Mesenteric fat pad (tissue), 1 donor: ENCODE measurements at places on chromosomes 7 and 10. TPM values are rescaled to one million over a fixed set of nuclear protein-coding genes. Genes with fewer than 3 reads are reported as not detected.

Gene VSTM2A
- total RNA-seq: not detected

Gene UPK3BL1
- 15.7 TPM for total RNA-seq

Gene FAM24B
- total RNA-seq: 0.67 TPM

Gene HOXA3
- 5.8 TPM for total RNA-seq

Gene ABLIM1
- 103 TPM for total RNA-seq

Gene ITIH2
- total RNA-seq: not detected

Gene LIPJ
- not detected for total RNA-seq

Gene PDCD11
- total RNA-seq: 32.2 TPM

Gene SKIDA1
- total RNA-seq: 0.58 TPM

Gene PALD1
- total RNA-seq: 7.6 TPM

Gene ENKUR
- not detected for total RNA-seq

Gene VSTM4
- total RNA-seq: 41.7 TPM

Gene DNAH11
- total RNA-seq: 0.26 TPM

Gene NAT16
- not detected for total RNA-seq

Gene GIMAP2
- 12.5 TPM for total RNA-seq

Gene CCZ1B
- 53.0 TPM for total RNA-seq

Gene HTRA1
- total RNA-seq: 191 TPM

Gene UROS
- total RNA-seq: 50.6 TPM

Gene HOXA11
- total RNA-seq: 6.1 TPM

Gene ERCC6
- total RNA-seq: 15.5 TPM

Gene OR9A2
- total RNA-seq: not detected

Gene SHTN1
- 21.1 TPM for total RNA-seq

Gene SLC18A3
- not detected for total RNA-seq

Gene SDK1
- 7.5 TPM for total RNA-seq

Gene CDK5
- total RNA-seq: 7.3 TPM

Gene MRLN
- total RNA-seq: not detected

Gene CPEB3
- 4.2 TPM for total RNA-seq

Gene TAC1
- 1.5 TPM for total RNA-seq

Gene COL1A2
- 401 TPM for total RNA-seq

Gene STAMBPL1
- 5.1 TPM for total RNA-seq

Gene DPP6
- 0.58 TPM for total RNA-seq

Gene TSPAN13
- 49.9 TPM for total RNA-seq

Gene ELOVL3
- 7.2 TPM for total RNA-seq

Gene NEBL
- total RNA-seq: 0.80 TPM

Gene ADAMTS14
- 0.61 TPM for total RNA-seq

Gene SEMA3C
- 93.6 TPM for total RNA-seq

Gene CPA1
- 4.0 TPM for total RNA-seq

Gene POLR2J2
- total RNA-seq: 7.1 TPM

Gene MSS51
- total RNA-seq: 1.6 TPM

Gene ST7
- 17.3 TPM for total RNA-seq

Gene GRM3
- total RNA-seq: not detected

Gene PSD
- total RNA-seq: not detected
